ENCODE measurements at places on chromosomes 2 and 18.

GRCh38 chr2:158120664-158121641, 19.3 kb downstream of the UPP2 start:
- DNase-seq = no peak

- no peak for DNase-seq
Measured at GRCh38 chr18:41721103-41721790, 233.8 kb upstream of the PIK3C3 start.

DNA sequence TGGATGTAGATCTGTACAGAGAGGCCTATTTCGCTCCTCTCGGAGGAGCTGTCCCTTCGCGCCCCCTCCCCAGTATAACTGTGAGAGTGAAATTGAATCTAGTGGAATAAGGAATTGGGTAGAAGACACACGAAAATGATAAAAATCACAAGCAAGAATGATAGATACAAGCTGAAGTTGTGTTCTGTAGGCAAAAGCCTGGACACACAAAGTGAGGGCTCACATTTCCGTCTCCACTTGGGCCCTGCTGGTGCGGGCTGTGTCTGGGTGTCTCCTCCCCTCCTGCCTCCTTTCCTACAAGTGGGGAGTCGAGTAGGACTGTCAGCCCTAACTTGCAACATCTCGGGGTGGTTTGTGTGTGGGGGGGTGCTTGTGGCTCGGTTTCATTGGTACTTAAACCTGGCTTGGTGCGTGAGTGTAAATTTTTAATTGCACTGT, 457 bp upstream of the SP9 start:
- DNase-seq = no peak

DNA sequence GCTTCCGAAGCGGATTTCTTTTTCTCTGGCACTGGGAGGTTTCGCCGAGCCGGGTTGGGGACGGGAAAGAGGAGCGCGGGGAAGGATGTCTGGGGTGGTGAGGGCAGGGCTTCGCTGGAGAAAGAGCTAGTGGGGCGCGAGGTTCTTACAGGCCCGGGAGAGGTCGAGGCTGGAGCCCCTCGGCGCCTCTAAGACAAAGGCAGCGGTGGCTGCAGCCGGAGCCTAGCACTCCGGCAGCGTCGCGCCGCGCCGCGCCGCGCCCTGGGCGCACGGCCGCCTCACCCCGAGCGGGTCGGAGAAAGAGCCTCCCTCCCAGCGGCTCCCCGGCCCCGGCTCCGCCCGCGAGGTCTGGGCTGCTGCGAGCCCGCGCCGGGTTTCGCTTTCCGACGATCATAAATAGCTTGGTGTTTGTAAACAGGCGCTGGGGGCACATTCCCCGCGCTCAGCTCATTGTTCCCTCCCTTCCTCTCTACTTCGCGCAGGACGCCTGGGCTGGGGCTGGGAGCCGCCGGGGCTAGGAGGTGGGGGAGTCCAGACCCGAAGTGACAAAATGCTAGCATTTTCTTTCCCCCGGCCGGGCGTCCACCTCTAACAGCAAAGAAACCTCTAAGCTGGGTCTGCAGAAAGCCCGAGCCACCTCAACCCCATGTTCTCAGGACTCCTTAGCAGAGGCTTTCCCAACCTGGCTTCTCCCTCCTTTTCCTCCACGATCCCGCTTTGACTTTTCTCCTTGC, 813 bp upstream of the MEIS1 start:
- no peak for DNase-seq

DNA sequence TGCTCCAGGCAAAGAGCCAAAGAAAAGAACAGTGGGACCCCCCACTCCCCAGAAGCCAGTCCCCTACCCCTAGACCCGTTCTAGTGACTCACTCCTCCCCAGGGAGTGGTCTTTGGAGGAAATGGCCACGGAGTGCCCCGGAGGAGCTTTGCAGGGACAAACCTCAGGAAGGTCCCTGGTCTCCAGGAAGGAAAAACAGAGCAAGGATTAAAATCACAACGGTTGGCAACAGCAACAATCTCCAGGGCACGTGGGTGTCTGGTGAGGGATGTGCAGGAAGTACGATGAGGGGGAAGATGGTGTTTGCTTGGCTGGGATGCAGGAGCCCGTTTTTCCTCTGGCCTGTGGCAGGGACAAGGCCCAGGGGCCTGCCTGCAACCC, 135.0 kb downstream of the SMAD2 start:
- no peak for DNase-seq

- DNase-seq = no peak
Measured at GRCh38 chr18:77635451-77635850, 385.8 kb downstream of the GALR1 start.

- DNase-seq = no peak
Measured at GRCh38 chr2:5736886-5737285, 44.7 kb downstream of the SOX11 start.

DNA sequence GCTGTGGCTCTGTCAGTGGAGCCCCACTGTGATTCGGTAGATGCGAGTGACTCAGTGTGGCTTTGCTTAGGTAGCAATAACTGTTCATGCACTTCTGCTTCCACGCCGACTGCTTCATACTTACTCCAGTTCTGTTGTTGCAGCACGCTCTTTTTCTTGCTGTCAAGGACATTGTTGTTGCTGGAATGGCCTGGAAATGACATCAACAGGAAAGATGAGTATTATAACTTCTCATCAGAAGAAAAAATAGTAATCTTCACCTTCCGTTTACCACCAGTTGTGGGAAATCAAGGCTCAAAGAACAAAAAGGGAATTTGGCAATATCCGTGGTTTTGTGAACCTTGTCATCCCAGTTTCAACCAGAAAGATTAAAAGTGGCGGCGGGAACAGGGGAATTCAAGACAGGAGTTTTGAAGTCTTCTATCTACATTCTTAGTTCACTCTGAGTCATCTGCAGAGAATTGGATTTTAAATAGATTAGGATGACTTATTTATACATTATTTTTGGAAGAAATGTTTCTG, 8.3 kb downstream of the TM4SF20 start:
- no peak for DNase-seq
